ENCODE measurements at places on chromosomes 1 and 21.

- DNase-seq, result no peak
These were observed 1545.1 kb downstream of the AMY1C start for GRCh38 chr1:105294838-105295237.

DNA sequence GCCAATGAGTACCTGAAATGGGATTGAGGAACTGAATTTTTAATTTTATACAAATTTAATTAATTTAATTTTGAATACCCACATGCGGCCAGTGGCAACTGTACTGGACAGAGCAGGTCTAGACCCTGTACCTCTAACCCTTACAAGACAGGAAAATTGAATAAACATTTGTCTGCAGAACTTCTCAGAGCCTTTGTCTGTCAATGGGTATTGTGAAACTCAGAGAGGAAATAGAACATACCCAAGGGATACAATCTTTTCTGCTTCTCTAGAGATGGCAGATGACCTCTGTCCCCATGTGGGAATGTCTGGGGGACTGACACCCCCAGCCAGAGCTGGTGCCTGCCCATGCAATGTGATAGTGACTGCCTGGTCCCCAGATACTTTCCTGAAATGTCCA is 220.6 kb downstream of the TM2D1 start:
- no peak for DNase-seq

DNA sequence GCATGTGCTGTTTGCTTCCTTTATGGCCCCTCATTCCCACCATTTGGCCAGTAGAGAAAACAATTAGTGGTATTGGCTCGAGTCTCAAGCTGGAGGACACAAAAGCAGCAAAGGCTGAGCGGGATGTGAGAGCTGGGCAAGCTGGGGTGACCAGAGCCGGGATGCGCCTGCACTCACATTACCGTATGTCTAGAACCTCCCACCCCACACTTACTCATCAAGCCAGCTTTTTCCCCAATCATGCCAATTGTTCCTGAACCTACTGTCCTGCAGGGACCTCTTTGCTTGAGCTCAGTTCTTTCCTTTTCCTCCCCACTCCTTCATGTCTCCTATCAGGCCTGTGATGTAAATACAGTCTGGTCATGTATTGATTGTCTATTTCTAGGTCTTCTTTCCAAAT is 45.9 kb downstream of the KIRREL1 start:
- DNase-seq, result no peak

GRCh38 chr21:29817450-29817849 is 122.3 kb downstream of the GRIK1 start:
- no peak for DNase-seq
